CD4-positive, alpha-beta T cell treated with Interleukin-21 for 1 hour (primary cell): ENCODE measurements at places on chromosomes 4 and X.

- DNase-seq, result no peak
These were observed 637.8 kb downstream of the BCOR start for GRCh38 chrX:39459952-39460351.

DNA sequence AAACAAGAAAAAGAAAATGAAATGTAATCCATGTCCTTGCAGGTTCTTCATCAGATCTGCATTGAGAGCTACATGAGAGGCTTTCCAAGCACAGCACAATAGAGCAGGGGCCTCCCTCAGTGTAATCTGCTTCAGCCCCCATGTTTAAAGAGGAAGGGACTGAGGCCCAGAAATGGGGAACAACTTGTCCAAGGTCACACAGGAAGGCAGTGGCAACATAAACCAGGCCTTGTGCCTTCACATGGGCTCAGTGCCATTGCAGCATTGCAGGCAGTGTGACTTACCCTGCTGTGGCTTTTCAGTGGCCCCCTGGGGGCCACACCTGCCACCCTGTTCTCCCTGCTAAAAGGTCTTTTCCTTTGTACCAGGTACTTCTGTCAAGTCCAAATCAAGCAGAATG lies 20.9 kb upstream of the CD99L2 start:
- no peak for DNase-seq

- no peak for DNase-seq
These were observed 77.2 kb downstream of the DDIT4L start for GRCh38 chr4:100113096-100113495.

GRCh38 chrX:132860200-132860599 lies 98.2 kb downstream of the HS6ST2 start:
- DNase-seq, result no peak

- peak; percentile 84 for DNase-seq
These were observed 5.9 kb downstream of the TIMM17B start for GRCh38 chrX:48891402-48892288.

DNA sequence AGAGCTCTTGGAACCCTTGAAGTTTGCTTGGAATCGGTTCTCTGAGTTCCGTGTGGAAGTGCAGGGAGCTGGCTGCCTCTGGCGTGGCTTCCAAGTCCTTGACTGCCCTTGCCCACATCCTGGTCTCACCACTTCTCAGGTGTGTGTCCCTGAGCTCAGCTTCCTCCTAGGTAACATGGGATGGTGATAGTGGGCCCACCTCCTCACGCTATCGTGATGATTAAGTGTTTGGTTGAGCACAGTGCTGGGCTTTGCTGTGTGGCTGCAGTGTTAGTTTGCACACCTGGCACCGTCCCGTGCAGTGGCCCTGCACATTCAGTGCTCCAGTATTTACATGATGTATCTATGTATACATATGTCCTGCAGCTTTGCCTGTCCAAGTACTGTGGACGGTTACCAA lies 81.5 kb downstream of the CLDN34 start:
- no peak for DNase-seq

DNA sequence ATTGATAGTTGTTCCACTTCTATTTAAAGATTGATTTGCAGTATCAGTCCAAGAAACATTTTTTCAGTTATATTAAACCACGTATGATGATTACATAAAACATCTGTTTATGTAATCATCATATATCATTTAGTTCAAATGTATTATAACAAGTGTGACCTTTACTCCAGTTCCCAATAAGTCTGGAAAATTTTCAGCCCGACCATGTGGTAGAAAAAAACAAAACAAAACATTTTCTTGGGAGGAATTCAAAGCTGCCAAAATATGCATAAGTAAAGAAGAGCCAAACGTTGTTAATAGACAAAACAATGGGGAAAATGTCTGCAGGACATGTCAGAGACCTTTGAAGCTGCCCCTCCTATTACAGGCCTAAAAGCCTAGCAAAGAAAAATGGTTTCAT lies 709.1 kb downstream of the FAT4 start:
- DNase-seq, result no peak

DNA sequence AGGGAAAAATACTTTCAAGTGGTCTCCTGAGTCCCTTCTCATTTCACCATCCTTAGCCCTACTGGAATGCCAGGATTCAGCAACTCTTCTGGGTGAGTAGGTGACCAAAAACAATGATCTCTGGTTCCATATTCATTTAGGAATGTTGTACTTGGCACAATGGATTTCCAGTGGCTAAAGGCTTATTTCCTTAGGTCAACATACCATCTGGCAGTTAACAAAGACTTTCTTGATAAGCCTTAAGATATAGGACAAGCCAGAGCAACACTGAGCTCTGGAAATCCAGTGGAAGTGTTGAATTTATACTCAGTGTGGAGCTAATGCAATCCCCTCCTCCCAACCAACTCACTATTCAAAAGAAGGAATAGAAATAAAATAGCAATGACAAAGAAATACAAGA lies 139.4 kb upstream of the EMCN start:
- DNase-seq, result no peak

- DNase-seq, result no peak
These were observed 876 bp downstream of the HPRT1 start for GRCh38 chrX:134460862-134461220.

- DNase-seq, result peak; percentile 1
These were observed 435.7 kb upstream of the FMR1 start for GRCh38 chrX:147476008-147476407.

DNA sequence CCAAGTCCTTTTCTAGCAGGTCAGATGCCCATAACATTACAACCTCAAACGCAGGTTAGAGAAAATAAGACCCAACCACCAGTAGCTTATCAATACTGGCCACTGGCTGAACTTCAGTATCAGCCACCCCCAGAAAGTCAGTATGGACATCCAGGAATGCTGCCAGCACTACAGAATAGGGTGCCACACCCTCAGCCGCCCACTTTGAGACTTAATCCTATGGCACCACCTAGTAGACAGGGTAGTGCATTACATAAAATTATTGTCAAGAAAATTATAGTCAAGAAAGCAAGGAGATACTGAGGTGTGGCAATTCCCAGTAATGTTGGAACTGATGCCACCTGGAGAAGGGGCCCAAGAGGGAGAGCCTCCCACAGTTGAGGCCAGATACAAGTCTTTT lies 19.9 kb upstream of the TRIM61 start:
- DNase-seq, result no peak

DNA sequence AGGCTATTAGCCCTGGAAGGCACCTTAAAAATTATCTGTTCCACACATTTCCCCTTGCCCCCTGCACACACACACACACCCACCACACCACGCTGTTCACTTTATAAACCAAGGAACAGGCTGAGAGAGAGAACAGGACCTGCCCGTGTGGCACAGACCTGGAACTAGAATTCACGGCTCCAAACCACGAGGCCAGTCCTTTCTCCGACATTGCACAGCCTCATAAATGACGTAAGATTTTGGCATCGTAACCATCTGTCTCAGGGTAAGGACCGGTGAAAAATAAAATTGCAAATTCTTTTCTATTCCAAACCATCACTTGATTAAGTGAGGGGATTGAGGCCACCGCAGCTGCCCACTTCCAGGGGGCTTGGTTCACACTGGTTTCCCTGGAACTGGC lies 330.3 kb downstream of the BCOR start:
- DNase-seq, result no peak

DNA sequence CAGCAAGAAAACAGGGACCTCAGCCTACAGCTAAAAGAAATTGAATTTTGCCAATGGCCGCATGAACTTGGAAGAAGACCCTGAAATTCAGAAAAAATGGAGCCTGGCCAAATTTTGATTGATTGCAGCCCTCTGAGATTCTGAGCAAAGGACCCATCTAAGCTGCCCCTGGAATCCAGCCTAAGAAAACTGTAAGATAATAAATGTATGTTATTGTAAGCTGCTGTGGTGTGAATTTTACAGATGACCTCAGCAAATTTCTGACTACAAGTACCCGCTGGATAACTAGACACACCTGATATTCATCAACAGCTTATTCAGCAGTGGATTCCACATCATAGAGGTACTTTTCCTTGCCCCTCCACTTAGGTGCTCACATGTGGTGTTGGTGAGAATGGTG lies 119.5 kb upstream of the EPHA5 start:
- no peak for DNase-seq

- DNase-seq, result no peak
These were observed 40.9 kb upstream of the IL15 start for GRCh38 chr4:141595531-141595930.

GRCh38 chr4:159764343-159764952 lies 661.6 kb downstream of the RAPGEF2 start:
- DNase-seq, result no peak

- DNase-seq, result no peak
These were observed 669.9 kb upstream of the NR3C2 start for GRCh38 chr4:149112109-149112508.

DNA sequence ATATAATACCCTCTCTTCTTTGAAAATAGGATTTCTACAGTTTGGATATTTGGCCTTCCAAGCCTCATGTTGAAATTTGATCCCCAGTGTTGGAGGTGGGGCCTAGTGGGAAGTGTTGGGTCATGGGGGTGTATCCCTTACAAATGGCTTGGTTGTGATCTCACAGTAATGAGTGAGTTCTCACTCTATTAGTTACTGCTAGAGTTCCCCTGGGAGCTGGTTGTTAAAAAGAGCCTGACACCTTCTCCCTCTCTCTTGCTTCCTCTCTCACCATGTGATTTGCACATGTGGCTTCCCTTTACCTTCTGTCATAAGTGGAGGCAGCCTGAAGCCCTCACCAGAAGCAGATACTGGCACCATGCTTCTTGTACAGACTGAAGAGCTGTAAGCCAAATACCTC lies 73.9 kb downstream of the HDAC8 start:
- no peak for DNase-seq

DNA sequence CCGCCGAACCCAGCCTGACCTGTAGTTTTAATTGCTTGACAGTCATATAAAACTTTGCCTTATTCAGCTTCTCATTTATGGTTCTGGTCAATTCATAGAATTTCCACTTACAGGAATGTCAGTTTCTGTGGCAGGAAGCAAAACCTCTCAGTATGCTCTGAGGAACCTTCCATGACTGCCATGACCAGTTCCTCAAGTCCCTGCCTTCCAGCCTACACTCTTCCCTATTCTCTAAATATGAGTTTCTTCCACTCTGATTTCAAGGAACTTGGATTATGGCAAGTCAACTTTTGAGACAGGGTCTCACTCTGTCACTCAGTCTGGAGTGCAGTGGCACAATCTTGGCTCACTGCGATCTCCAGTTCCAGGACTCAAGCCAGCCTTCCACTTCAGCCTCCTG lies 26.0 kb upstream of the NSUN7 start:
- no peak for DNase-seq

DNA sequence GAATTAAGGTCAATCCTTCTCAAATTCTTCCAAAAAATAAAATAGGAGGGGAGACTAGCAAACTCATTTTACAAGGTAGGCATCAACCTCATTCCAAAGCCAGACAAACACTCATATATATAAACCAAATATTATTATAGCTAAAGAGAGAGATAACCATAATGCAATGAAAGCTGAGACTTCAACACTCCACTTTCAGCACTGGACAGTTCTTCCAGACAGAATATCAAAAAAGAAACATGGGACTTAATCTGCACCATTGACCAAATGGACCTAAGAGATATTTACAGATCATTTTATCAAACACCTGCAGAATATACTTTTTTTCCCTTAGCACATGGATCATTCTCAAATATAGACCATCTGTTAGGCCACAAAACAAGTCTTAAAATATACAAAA lies 15.5 kb upstream of the EDA2R start:
- DNase-seq, result no peak

- peak; percentile 24 for DNase-seq
These were observed 151.8 kb downstream of the SLC7A11 start for GRCh38 chr4:138090150-138090917.

DNA sequence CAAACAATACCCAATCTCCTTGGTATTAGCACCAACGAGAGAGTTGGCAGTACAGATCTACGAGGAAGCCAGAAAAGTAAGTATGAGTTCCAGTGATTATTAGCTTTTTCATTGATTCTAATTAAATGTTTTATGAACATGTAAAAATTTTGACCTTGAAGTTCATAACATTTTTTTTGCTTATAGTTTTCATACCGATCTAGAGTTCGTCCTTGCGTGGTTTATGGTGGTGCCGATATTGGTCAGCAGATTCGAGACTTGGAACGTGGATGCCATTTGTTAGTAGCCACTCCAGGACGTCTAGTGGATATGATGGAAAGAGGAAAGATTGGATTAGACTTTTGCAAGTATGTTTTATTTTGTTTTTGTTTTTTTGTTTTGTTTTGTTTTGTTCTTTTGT lies 10.1 kb downstream of the DDX3X start:
- DNase-seq, result no peak

GRCh38 chrX:119871245-119871598 lies 311 bp downstream of the RNF113A start:
- DNase-seq, result no peak

DNA sequence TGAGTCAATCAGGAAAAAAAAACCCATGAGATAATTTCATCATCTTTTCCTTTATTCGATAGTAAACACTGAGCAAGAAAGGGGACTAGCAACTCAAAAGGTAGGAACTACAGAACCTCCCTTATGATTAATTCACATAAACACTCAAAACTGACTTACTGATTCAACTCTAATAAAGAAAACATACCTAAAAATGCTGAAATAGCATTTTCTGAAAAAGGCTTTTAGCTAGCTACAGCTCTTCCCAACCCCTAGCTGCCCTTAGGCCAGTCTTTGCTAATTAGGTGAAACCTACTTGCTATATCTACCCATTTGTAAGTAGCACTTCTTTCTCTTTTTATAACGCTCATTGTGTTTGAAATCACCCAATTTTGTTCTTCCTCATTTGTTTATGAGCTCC lies 150.6 kb downstream of the ATRX start:
- no peak for DNase-seq

DNA sequence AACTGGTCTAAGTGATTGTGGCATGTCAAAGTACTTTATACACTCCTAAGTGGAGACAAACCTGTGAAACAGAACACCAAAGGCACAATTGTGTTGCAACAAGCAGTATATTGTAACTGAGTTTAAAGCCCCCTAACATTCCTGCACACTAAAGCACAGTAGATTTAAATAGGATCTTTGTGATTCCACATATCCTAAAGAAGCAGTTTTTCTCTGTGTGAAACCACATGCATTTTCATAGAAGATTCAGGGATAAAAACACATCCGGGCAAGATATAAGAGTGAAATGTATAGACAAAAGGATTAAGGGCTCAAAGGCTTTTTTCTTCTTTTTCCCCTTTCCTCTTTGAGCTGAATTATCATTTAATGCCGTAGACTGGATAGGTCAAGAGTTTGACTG lies 82.2 kb downstream of the ANK2 start:
- no peak for DNase-seq

DNA sequence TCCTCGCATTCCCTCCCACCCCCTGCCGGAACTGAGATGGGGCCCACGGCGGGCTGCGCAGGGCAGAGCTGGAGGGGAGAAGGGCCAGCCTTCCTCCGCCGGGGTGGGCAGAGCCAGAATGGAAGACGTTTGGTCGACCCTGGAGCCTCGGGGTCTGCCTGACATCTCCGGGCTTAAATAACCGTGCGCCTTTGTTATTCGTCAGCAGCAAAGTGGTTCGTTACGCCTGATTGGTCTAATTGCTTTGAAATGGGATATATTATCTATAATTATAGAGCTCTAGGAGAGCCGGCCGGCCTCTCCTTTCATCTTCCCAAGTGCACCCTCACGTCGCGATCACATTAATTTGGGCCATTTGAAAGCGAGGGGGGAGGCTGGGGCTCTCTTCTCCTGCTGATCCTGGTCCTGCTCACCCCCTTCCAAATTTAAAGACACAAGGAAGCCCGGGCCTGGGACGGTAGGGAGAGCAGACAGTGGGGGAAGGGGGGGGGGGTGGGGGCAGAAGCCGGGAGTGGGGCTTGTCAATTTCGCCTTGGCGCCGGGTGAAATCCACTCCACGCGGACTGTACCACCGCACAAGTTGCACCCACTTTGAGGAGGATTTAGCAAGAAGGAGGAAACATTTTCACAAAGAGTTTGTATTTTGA lies 4.7 kb upstream of the MSX1 start:
- DNase-seq, result no peak

GRCh38 chr4:152499344-152499743 lies 36.5 kb downstream of the FBXW7 start:
- no peak for DNase-seq
